GOT3 (cell line): ENCODE measurements at places on chromosomes 7 and 10.

DNA sequence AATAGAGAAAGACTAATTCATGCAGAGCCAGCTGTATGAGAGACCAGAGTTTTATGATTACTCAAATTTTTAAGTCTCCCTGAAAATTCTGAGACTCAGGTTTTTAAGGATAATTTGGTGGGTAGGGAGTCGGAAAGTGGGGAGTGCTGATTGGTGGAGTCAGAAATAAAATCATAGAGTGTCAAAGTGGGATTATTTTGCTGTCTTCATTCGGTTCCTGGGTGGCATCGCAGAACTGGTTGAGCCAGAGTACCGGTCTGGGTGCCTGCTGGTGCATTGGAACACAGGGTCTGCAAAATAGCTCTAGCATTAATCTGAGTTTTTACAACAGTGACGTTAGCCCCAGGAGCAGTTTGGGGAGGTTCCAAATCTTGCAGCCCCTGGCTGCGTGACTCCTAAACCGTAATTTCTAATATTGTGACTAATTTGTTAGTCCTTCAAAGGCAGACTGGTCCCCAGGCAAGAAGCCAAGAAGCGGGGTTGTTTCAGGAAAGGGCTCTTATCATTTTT is 32.4 kb downstream of the GPRIN2 start:
- no peak for DNase-seq

DNA sequence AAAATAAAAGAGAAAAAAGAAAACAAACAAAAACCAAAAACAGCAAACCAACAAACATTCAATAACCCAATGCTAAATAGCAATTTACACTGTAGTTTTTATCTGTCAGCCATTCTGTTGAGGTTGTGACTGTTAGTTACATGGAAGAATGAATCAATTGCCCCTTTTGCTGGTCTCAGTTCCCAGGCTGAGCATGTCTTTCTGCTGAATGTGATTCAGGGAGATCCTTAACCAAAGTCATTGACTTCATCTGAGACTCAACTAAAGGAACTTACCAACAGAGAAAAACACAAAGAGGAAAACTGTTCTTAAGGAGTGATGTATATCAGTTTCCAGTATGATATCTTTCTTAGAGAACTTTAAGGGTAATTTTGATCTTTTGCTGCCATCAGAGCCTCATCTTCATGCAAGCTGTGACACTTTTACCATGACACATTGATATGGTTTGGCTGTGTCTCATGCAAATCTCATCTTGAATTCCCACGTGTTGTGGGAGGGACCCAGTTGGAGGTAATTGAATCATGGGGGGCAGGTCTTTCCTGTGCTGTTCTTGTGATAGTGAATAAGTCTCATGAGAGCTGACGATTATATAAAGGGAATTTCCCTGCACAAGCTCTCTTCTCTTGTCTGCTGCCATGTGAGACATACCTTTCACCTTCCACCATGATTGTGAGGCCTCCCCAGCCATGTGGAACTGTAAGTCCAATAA is 469.8 kb downstream of the KIF20B start:
- DNase-seq, result no peak

DNA sequence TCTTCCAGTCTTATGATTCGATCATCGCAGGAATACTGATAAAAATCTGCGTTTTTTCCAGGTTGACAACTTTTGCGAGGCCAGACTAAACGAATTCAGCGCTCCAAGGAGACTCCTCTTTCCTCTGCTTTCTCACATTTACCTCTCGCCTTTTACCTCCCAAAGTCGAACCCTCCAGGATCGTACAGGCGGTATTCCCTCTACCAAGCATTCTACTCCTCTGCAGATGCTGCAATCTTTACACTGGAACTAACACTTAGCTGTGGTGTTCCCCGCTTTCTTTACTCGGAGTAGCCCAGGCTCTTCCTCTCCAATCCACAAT is 449 bp downstream of the NUDT5 start:
- DNase-seq, result no peak

DNA sequence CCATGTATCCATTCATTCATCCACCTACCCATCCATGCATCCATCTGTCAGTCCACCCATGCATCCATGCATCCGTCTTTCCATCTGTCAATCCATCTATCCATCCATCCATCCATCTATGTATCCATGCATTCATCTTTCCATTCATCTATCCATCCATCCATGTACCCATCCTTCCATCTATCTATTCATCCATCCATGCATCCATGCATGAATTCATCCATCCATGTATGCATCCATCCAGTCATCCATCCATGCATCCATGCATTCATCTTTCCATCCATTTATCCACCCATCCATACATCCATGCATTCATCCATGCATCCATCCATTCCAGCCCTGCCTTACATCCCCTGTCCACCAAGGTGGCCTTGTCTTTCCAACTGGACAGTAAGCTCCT is 45.7 kb downstream of the SORCS3 start:
- no peak for DNase-seq

DNA sequence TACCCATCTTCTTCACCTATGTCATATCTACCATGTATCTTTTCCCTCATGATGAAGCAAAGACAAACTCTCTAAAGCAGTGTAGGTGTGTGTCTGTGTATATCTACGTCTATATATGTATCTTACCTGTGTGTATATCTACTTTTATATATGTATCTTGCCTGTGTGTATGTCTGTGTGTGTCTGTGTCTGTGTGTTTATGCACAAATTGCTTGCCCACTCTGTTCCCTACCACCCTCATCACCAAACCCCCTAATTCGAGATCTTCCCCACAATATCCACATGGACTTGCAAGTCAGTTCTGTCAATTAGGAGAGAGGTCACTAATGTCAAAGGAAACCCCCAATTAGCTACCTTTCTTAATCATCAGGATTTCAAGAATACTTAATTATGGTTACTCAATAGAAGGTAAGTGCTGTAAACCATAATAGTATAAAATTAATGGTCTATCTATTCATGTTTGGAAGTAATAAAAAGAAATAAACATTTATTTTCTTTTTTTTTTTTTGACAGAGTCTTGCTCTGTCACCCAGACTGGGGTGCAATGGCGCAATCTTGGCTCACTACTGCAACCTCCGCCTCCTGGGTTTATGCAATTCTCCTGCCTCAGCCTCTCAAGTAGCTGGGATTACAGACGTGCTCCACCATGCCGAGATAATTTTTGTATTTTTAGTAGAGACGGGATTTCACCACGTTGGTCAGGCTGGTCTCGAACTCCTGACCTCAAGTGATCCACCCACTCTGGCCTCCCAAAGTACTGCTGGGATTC is 43.6 kb downstream of the ANKRD61 start:
- DNase-seq, result no peak

DNA sequence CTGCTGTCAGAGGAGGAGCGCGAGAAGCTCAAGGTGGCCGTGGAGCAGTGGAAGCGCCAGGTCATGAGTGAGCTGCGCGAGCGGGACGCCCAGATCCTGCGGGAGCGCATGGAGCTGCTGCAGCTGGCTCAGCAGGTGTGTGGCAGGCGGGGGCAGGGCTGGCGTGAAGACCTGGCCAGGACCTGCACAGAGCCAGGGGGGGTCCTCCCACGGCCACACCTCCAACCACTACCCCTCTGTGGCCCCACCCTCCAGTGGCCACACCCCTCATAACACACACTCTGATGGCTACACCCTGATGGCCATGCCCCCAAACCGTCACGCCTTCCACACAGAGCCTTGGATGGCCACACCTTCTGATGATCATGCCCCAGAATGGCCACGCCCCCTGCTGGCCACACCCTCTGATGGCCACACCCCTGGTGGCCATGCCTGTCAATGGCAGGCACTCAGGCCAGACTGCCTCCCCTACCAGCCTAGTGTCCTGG is 23.4 kb upstream of the DPYSL4 start:
- DNase-seq, result no peak

DNA sequence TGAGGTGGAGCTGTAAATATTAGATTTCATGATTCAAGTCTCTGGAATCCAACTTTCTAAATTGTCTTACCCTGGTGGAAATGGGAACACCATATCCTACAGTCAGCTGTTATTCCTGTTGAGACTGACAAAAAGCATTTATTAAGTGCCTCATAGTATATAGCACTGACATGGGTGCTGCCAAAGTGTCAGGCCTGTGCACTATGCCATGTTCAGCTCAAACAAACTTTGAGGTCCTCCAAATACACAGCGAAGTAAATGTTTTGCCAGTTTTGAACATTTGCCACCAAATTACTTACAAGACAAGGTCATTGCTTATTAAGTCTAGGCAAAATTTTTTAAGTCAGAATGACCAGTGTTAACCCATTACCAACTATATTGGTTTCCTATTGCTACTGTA is 162.9 kb upstream of the SLC25A13 start:
- no peak for DNase-seq

- DNase-seq, result no peak
These were observed 22.0 kb upstream of the LMTK2 start for GRCh38 chr7:98084631-98085030.
